Activated B cell treated with CpG ODN at 0.5 μM for 24 hours (primary cell): ENCODE measurements at places on chromosomes 4 and X.

GRCh38 chr4:152109531-152110509 lies 349.0 kb upstream of the GATB start:
- no peak for DNase-seq

DNA sequence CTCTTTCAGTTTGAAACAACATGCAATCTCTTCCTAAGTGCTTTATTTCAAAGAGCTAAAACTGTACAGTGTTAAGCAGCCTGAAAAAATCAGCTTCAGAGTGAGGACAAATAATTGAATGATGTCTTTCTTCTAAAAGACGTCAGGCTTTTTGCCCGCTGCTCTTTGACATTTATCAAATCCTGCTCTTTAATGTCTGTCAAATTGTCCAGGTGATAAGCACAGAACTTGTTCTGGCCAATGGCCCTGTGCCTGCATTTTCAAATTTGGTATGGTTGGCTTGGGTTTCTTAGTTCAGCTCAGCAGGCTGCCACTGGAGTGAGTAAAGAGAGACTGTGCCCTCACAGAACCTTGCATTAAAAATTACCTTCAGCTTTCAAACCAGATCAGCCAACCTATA lies 712.9 kb upstream of the LCORL start:
- no peak for DNase-seq

DNA sequence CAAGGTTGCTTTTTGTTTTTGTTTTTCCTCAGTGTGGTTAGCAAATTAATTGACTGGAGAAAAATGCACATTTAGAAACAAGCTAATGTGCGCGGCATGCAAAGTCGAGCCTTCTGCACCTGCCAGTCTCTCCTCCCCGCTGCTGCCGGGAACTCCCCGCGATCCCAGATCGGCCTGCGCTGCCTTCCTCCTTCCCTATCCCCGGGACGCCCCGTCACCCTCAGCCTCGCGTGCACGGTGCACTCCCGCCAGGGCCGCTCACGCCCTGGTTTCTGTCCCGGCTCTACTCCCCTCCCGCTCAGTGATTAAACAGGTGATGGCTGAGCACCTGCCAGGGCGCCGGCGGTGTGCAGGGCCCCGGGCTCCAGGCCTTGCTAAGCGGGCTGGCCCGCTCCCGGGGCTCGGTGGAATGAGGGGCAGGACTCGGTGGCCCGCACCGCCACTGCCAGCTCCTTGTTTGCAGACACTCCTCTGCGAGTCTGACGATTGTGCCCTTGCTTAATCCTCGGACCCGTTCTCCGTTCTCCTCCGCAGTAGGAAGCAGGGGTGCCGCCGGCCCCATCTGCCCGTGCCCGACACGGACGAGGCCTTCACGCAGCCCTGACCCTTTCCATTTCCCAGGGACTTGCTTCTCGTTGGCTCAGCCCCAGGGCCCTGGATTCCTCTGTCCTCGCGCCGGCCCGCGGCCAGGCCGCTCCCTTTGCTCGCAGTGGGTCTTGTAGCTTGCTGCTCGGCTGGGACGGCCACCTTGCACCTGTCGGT lies 143.4 kb downstream of the TRIML1 start:
- DNase-seq, result no peak

- DNase-seq, result no peak
Observed at GRCh38 chr4:83297548-83298260, 13.1 kb upstream of the COQ2 start.

GRCh38 chr4:47194036-47194737 lies 162.8 kb downstream of the GABRB1 start:
- DNase-seq, result no peak

DNA sequence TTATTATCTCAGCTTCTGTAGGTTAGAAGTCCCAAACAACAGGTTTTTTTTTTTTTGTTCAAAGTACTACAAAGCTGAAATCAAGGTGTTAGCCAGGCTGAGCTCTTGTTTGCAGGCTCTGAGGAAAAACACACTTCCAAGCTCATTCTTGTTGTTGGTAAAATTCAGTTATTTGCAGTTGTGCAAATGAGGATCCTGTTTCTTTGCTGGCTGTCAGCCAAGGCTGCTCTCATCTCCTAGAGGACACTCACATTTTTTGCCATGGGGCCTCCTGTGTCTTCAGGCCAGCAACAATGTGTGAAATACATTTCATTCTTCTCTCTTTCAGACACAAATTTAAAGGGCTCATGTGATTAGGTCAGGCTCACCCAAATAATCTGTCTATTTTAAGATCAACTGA lies 60.3 kb upstream of the HSD17B10 start:
- DNase-seq, result no peak

GRCh38 chr4:150126201-150126863 lies 48.1 kb downstream of the DCLK2 start:
- DNase-seq, result no peak

DNA sequence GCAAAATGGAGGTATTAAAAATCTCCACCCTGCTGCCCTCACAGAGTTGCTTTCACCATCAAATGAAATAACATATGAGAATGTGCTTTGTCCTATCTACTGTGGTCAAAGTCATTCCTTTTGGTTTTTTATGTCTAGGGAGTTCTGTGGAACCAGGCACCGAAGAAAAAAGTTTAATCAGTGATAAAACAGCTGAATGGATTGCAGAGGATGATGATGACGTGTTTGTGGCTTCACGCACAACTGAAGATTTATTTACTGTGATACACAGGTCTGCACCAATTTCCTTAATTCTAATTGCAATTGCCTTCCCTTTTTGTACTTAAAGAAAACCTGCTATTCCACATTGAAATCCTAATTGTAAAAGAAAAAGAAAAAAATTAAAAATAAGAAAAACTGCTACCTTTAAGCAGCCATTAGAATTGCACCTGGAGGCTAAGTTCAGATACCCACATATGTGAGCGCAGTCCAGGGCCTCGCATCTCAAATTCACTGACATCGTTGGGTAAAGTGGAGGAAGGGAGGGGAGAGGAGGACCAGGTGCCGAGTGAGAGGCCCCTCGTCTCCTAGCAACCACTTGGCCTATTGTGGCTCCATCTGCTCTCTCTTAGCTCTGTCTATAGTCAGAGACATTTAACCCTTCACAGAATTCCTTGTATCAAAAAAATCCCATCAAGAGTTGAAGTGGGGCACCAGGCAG lies 10.5 kb upstream of the RTL5 start:
- DNase-seq, result no peak

- DNase-seq, result no peak
Observed at GRCh38 chrX:127177966-127178365, 358.4 kb downstream of the PRR32 start.

DNA sequence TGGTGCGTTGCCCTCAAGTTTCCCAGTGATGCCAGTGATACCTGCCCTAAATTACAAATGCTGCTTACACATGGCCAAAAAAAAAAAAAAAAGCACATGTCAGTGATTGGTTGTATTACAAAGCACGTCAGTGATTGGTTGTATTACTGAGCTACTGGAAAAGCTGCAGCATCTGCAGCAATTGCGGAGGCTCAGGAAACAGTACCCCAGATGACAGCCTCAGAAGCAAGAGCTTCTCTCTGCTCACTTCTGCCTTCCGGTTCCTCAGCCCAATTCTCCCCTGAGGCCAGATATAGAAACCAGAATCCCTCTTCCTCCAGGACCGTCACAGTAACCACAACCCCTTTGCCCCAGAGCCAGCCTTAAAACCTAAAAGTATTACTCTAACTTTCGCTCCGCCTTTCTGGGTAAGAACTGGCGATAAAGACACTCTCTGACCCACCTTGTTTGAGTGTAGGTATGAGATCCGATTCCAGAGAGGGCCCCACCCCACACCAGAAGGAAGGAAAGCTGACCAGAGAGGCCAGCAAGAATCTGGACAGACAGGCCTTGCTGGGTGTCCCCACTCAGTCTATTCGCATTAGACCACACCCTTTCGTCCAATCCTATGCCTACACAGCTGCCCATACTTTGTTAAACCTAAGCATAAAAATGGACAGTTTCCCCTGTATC lies 85.0 kb upstream of the SORBS2 start:
- no peak for DNase-seq

DNA sequence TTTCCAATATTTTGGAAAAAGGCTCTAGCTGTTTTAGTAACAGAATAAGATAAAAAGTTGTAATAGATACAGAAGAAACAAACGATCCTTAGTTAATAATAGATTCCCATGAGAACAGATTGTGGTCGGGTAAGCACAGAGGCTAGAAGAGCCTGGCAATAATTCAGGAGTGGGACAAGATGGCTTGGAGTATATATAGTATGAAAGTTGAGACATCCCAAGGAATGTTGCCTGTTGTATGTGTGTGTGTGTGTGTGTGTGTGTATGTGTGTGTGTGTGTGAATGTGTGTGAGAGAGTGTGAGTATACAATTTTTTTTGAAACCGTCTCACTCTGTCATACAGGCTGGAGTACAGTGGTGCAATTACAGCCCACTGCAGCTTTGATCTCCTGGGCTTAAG lies 150.7 kb downstream of the PDGFC start:
- DNase-seq, result no peak

DNA sequence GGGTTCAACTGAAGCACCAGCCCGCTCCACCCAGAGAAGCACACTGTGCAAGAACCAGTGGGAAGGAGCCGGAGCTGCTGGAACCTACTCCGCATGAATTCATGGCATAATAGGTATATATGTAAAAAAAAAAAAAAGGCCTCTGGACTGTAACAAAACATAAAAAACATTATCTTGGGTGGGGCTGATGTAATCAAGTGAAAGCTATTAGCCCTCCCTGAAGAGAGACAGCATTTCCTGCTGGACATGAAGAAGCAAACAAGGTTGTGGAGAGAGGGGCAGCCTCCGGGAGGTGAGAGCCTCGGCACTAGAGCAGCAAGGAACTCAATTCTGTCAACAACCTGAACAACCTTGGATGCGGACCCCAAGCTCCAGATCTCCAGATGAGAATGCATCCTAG lies 50.7 kb downstream of the PLAC1 start:
- DNase-seq, result no peak

GRCh38 chrX:18545771-18546170 lies 120.4 kb downstream of the CDKL5 start:
- no peak for DNase-seq

DNA sequence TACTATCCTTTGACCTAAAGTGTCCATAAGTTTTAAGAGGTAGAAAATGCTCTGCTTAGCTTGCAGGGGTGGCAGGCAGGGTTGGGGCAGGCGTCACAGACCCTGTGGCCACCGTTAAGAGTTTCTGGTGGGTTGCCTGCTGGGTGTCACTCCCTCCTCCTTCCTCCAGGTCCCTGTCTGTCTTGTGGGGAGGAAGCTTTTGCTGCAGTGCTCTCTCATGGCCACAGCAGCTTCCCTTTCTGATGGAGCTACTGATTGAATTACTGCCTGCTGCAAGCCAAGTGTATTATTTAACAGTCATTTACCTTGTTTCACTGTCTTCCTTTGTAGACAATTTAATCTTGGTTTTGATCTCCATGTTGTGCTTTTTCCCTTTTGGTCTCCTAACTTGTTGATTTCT lies 384.6 kb downstream of the IDS start:
- no peak for DNase-seq

DNA sequence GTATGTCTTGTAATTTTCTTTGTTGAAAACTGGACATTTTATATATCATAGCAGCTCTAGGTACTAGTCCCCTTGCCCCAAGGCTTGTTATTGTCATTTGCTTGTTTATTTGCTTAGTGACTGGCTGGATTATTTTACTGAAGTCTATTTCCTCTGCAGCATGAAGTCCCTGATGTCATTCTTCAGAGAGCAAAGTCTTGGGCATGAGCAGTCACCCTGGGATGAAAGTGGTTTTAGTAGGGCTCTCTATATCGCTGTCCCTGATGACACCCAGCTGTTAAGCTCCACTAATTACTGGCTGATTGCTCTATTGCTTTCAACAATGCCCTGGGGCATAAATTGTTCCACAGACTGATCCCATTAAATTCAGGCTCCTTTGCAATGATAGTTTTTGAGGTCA lies 113.5 kb upstream of the USP9X start:
- DNase-seq, result no peak

DNA sequence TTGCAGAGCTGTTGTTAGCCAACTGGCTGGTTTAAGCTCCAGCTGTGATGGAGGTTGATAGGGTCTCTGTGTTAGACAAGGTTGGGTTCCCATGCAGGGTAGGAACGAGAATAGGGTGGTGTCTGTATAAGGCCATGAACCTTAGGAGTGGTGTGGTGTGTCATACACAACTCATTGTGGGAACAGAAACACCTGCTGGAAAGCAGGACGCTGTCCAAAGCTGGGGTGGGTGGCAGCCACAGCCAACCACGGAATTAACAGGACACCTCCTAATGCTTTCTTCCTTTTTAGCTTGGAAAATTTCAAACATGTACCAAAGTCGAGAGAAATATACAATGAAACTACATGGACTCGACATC lies 94.4 kb downstream of the ARHGAP10 start:
- no peak for DNase-seq

DNA sequence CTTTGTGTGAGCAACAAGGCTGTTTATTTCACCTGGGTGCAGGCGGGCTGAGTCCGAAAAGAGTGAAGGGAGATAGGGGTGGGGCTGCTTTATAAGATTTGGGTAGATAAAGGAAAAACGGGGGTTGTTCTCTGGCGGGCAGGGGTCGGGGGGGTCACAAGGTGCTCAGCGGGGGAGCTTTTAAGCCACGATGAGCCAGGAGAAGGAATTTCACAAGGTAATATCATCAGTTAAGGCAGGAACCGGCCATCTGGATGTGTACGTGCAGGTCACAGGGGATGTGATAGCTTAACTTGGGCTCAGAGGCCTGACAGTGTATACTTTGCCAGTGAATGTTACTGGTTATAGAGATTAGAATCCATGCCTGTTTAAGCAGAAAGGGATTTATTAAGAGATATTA lies 19.7 kb upstream of the SPCS3 start:
- no peak for DNase-seq

DNA sequence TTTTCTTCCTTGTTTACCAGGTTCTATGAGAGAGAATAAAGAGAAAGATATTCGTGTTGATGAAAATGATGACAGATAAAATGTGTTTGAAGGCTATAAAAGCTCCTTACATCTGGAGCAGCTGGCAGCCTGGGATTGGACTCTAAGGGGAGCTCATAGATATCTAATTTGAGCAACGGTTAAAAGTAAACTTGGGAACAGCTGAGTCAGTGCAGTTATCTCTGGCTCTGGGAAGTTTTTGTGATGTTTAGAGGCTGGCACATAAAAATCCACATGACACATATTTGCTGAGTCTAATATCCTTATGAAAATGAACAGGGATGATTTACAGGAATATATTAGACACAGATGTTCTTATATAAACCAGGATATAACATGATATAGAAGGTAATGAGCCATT lies 331.8 kb upstream of the TENM3 start:
- no peak for DNase-seq

- DNase-seq, result no peak
Observed at GRCh38 chrX:24298191-24298590, 15.7 kb downstream of the SUPT20HL2 start.

- DNase-seq, result no peak
Observed at GRCh38 chr4:54277691-54278090, 48.6 kb downstream of the PDGFRA start.

DNA sequence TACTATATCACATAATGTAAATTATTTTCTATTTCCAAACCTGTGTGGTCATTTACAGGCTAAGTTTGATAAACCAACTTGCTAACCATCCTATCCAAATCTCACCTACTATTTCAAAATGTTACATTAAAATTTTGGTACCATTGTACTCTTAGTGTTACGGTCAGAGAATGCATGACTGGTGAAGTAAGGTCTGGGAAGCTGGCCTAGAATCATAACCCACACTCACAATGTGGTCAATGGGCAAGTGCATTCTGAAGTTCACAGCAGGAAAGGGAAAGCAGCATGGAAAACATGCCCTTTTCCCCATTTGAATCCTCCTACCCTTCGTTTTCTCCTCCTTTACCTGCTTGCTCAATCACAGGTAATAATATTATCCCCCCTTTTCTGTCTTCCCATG lies 54.4 kb downstream of the PPP3CA start:
- no peak for DNase-seq

- no peak for DNase-seq
Observed at GRCh38 chr4:40099010-40099409, 42.4 kb downstream of the N4BP2 start.

GRCh38 chr4:187094144-187094543 lies 370.5 kb upstream of the FAT1 start:
- no peak for DNase-seq
